ENCODE measurements at places on chromosomes 4 and X. TPM values are rescaled to one million over a fixed set of nuclear protein-coding genes. Genes with fewer than 3 reads are reported as not detected.

Gene PAGE2
- total RNA-seq = not detected

Gene AMTN
- not detected for total RNA-seq

DNA sequence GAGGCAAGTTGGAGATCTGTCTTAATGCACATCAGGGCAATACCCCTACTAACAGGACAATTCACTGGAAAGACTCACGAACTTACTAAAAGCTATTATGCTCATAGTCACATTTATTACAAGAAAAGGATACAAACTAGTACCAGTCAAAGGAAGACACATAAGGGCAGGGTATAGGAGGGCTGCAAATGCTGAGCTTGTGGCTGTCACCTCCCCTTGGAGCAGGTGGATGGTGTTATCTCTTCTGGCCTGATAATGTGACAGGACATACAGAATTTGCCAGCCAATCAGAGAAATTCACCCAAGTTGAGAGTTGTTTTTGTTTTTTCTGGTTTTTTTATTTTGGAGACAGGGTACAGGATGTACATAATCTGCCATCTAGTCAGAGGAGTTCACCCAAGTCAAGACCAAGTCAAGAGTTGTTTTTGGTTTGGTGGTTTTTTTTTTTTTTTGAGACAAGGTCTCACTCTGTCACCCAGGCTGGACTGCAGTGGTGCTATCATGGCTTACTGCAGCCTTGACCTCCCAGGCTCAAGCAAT is 8.8 kb downstream of the HERC5 start:
- H3K4me3 ChIP-seq = no peak overlapping the region
- no peaks in the 10 kb centered on the region for H3K27me3 ChIP-seq
- peaks cover 27% of the 10 kb centered on the region for H3K36me3 ChIP-seq
- H3K27ac ChIP-seq = no peak overlapping the region

GRCh38 chrX:9312922-9313867 is 151.7 kb upstream of the TBL1X start:
- H3K4me3 ChIP-seq = no peak overlapping the region
- no peak overlapping the region for H3K27ac ChIP-seq
- peaks cover 4% of the 10 kb centered on the region for H3K4me1 ChIP-seq

- no peaks in the 10 kb centered on the region for H3K4me1 ChIP-seq
- no peak overlapping the region for H3K4me3 ChIP-seq
- DNase-seq = no peak
- H3K27me3 ChIP-seq = no peaks in the 10 kb centered on the region
Observed at GRCh38 chr4:153798901-153799693, 10.2 kb upstream of the SFRP2 start.

Gene SCFD2
- 16.5 TPM for total RNA-seq

DNA sequence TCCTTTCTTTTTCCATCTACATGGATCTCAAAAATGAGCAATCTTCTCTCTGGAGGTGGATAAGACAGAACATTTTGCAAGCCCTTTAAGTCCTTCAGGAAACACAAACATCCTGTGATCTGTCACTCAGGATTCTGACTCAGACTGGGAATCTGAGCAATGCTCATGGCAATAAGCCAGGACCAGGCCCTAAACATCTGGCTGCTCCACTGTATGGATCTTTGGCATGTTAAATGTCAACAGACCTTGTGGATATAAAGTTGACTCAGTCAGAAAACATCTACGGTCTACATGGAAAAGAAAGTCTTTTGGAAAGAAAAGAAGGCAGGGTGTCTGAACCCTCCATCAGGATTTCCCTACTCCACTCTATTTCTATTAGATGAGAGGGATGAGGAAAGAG is 17.8 kb upstream of the CHIC2 start:
- no peaks in the 10 kb centered on the region for H3K4me1 ChIP-seq
- H3K27ac ChIP-seq = no peak overlapping the region
- DNase-seq = no peak
- H3K36me3 ChIP-seq = no peaks in the 10 kb centered on the region

DNA sequence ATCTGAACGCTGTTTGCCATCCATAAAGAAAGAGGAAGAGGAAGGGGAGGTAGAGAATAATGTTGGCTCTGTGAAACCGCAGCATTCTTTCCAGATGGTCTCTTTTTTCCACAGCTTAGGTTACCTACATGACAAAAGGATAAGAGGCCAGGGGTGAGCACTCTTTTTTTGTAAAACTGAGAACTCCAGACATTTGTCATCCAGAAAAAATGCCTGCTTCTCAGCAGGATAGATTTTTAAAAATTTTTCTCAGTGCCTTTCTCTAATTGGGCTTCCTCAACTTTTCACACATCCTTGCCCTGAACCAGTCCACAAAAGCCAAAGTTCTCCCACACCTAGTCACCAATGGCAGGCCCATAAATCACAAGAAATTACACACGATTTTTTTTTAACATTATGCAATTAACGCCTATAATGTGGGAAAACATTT is 158.1 kb upstream of the TENM3 start:
- no peak for DNase-seq
- H3K36me3 ChIP-seq = no peaks in the 10 kb centered on the region
- H3K27ac ChIP-seq = no peak overlapping the region
- no peaks in the 10 kb centered on the region for H3K27me3 ChIP-seq
- H3K4me3 ChIP-seq = no peak overlapping the region

GRCh38 chrX:104707572-104707971 is 141.6 kb downstream of the IL1RAPL2 start:
- no peaks in the 10 kb centered on the region for H3K27me3 ChIP-seq
- H3K36me3 ChIP-seq = no peaks in the 10 kb centered on the region
- H3K4me1 ChIP-seq = no peaks in the 10 kb centered on the region
- H3K27ac ChIP-seq = no peak overlapping the region
- H3K4me3 ChIP-seq = no peak overlapping the region

GRCh38 chr4:159416996-159417395 is 314.1 kb downstream of the RAPGEF2 start:
- no peaks in the 10 kb centered on the region for H3K27me3 ChIP-seq
- no peak overlapping the region for H3K4me3 ChIP-seq
- DNase-seq = no peak
- no peaks in the 10 kb centered on the region for H3K36me3 ChIP-seq
- no peak overlapping the region for H3K27ac ChIP-seq

Gene SORCS2
- total RNA-seq = not detected

GRCh38 chr4:76447393-76447851 is 12.4 kb downstream of the SHROOM3 start:
- no peaks in the 10 kb centered on the region for H3K36me3 ChIP-seq
- H3K27me3 ChIP-seq = no peaks in the 10 kb centered on the region
- H3K4me3 ChIP-seq = no peak overlapping the region
- H3K4me1 ChIP-seq = no peaks in the 10 kb centered on the region
- DNase-seq = no peak

DNA sequence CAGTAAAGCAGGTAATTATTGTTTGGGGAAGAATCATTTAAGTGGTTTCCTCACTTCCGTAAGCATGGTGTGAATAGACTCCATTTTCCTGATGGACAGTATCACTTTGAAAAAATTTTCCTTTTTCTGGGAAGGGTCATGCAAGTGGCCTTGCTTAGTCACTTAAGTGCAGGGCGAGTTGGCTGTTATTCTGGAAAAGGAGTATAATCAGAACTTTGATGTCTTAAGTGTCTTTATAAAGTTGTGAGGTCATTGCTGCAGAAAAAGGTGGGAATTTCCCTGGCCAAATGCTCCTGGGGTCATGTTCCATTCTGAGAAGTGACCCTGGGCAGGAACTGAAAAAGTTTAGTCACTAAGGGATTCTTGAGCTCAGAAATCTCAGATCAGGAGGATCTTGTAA is 146.1 kb upstream of the OTUD4 start:
- H3K27me3 ChIP-seq = no peaks in the 10 kb centered on the region
- H3K27ac ChIP-seq = no peak overlapping the region
- H3K4me3 ChIP-seq = no peak overlapping the region
- no peak for DNase-seq
- H3K4me1 ChIP-seq = no peaks in the 10 kb centered on the region
- no peaks in the 10 kb centered on the region for H3K36me3 ChIP-seq

GRCh38 chrX:37776987-37777325 is 2.9 kb upstream of the CYBB start:
- peaks cover 12% of the 10 kb centered on the region for H3K4me1 ChIP-seq
- no peak overlapping the region for H3K27ac ChIP-seq
- H3K27me3 ChIP-seq = no peaks in the 10 kb centered on the region
- H3K4me3 ChIP-seq = no peak overlapping the region
- no peaks in the 10 kb centered on the region for H3K36me3 ChIP-seq
- no peak for DNase-seq

GRCh38 chr4:8555716-8556115 is 24.5 kb upstream of the GPR78 start:
- H3K4me1 ChIP-seq = no peaks in the 10 kb centered on the region
- H3K4me3 ChIP-seq = no peak overlapping the region
- no peak overlapping the region for H3K27ac ChIP-seq
- no peaks in the 10 kb centered on the region for H3K36me3 ChIP-seq
- no peak for DNase-seq

DNA sequence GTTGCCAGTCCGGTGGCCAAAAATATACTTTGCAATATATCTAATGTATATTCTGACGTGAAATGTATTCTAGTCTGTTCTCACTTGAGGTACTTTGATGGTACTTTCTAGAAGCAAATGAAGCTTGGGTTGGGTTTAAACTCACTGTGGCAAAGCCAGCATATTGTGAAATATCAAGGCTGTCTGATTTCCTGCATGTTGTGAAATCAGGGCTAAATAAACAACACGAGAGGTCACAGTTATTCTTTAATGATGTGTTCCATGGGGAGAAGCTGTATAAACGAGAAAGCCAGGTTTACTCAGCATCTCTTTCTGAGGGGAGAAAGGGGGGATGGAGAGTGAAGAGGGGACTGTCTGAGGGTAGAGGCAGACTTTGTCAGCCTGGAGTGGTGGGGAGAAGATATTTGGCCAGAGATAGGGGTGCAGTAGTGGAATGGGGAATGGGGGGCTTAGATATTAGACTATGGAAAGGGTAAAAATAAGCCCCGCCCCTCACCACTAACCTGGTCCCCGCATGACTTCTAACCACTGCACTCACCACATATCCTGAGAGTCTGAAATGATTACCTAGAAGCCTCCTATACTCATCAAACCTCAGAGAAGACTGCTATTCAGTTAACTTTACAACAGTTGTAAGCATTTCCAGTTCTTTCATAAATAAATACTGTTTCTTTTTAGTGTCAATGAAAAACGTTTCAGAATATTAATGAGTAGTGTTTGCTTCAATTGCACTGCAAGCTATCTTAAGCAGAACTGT is 5.9 kb upstream of the SCARB2 start:
- H3K27ac ChIP-seq = no peak overlapping the region
- H3K27me3 ChIP-seq = no peaks in the 10 kb centered on the region
- H3K4me3 ChIP-seq = no peak overlapping the region
- no peak for DNase-seq

DNA sequence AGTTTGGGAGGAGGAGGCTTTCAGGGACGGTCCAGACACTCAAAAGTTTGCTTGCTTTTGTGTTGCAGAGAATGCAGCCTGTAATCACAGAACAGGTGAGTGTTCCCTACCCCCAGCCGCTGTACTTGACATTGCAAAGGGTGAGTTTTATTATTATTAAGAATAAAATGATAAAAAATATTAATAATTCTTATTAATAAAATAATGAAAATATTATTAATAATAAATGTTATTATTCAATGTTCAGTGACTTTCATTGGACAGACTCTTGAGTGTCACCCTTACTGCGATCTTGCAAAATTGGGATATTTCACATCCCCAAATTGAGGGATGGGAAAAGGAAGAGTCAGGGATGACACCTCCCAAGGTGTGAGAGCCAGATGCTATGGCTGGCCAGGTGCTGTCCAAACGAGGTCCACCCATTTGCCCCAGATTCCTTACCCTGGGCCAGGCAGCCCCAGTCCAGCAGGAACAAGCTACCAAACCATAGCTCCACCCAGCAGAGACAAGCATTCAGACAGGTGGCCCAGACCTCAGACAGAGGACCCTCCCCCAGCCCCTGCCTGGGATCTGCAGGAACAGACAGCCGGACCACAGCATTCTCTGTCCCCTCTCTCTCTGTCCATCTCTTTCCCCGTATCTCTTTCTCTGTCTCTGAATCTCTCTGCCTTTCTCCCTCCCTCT is 22.4 kb downstream of the IL3RA start:
- DNase-seq = no peak
- H3K36me3 ChIP-seq = peaks cover 28% of the 10 kb centered on the region
- no peak overlapping the region for H3K4me3 ChIP-seq

Gene NXF2B
- not detected for total RNA-seq

All from naive thymus-derived CD4-positive, alpha-beta T cell (primary cell).